Fibroblast of skin of back (primary cell): ENCODE measurements at places on chromosomes 3 and 15.

DNA sequence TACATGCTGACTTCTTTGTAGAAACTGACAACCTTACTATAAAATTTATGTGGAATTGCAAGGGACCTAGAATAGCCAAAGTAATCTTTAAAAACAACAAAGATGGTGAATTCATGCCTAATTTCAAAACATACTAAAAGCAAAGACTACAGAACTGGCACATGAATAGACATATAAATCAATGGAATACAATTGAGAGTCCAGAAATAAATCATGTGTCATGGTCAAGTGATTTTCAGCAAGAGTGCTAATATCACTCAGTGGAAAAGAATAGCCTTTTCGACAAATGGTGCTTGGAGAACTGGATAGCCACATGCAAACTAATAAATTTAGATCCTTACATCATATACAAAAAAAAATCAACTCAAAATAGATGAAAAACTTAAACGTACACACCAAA is 8.7 kb downstream of the IMPG2 start:
- no peak for DNase-seq

DNA sequence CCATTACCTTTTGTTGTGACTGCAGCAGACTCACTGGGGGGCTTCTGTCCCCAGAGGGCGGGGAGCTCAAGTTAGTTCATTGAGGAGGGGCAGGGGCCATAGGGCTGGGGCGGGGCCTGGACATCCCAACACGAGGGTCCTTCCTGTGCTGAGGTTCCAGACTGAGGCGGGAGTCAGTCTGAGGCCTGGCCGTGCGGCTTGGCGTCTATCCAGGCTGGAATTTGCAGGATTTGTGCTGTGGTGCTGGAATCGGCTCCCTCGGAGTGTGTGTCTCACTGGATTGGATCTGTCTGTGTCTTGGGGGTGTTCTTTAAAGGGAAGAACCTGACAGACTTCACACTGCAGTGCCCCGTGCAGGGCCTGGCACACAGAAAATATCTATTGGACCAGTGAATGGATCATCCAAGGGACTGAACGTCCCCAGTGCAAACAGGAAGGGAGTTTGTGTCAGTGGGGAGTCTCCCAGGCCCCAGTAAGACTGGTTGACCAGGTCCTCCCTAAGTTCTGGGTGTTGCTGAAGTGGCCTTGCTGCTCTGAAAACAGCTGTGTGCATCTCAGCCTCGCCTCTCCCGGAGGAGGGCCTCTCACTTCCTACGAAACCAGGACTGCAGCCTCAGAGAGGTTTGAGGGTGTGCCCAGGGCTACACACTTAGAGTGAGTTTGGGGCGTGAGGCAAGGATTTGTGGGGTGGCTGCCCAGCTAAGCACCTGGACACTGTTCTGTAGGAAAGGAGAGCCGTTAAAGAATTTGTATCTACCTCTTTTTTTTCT is 26.1 kb downstream of the GOLGA6L2 start:
- DNase-seq, result peak; percentile 21

DNA sequence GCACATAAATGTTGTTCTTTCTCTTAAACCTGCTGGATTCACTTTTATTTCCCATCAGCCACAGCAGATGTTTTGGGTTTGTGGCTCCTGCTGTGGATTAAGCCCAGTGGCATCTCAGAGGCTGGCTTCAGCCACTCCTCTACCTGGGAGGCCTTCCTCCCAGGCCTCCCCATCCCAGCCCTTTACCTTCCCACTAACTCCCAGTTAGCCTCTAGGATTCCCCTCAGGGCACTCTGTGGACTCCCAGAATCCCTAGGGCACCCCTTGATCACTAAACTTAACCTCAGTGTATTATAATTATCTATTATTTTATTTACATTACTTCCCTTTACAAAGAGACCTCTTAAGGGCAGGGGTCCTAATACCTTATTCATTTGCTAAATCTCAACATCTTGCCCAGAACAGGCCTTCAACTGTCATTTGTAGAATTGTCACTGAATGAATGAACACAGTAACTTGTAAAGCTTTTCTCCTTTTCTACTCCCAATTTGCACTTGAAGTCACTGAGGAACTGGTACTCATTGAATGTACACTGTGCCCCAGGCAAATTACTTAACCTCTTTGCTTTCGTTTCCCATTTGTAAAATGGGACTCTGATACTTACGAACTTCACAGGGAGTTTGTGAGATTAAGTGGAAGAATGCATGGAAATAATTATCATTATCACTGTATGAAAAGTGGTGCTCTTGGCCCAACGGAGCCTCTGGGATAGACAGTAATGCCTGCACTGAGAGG is 8.3 kb downstream of the CCDC13 start:
- no peak for DNase-seq

DNA sequence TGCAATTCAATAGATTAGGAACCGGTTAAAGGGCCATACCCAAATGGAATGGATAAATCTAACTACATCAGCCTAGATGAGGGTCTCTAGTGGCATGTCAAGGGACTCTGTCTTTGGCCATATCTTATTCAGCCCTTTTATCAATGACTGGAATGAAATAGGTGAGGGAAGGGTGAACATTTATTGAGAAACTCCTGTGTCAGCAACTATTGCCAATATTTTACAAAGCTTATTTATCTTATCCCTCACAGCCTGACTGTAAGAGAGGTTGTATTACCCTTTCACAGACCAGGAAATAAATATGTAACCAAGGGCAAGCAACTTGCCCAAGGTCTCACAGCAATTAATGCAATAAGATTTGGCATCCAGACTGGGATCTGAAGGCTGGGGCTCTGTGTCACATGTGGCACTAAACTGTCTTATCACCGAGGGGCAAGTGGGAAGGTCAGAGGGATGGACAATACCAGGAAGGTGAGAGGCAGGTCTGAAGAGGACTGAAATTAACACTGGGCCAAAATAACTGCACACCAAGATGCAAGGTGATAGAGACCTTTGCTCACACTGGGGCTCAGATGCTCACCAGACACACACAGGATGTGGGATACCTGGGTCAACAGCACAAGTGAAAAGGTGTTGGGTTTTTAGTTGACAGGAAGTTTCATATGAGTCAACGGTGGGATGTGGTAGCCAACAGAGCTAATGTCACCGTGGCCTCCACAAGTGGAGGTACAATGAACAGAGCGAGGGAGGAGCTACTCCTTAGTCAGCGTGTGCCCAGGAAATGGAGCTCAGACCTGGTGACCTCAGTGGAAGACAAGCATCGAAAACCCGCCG is 261.3 kb downstream of the RPLP1 start:
- no peak for DNase-seq

- DNase-seq, result no peak
These were observed 702.6 kb upstream of the ROBO1 start for GRCh38 chr3:80470433-80470832.

DNA sequence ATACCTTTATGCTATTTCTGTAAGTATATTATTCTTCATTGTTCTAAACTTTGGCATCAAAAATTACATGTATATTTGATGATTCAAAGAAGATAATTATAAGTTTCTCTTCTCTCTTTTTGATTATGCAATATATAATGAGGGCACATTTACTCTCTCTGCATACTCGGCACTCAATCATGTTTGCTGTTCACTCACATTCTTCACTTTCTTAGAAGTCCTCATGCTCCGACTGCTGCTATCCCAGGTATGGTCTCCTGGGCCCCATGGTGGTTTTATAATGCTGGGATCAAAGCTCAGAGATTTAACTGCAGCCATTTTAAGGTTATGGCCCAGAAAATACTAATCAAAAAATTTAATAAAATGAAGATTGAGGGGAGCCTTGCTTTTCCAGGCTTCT is 529.7 kb upstream of the IL12A start:
- no peak for DNase-seq

- DNase-seq, result no peak
These were observed 60.9 kb downstream of the SLC9C1 start for GRCh38 chr3:112233083-112233482.

GRCh38 chr3:194283221-194284006 is 67.7 kb downstream of the CPN2 start:
- DNase-seq, result no peak

GRCh38 chr15:44289259-44289790 is 806 bp downstream of the GOLM2 start:
- DNase-seq, result peak; percentile 5

DNA sequence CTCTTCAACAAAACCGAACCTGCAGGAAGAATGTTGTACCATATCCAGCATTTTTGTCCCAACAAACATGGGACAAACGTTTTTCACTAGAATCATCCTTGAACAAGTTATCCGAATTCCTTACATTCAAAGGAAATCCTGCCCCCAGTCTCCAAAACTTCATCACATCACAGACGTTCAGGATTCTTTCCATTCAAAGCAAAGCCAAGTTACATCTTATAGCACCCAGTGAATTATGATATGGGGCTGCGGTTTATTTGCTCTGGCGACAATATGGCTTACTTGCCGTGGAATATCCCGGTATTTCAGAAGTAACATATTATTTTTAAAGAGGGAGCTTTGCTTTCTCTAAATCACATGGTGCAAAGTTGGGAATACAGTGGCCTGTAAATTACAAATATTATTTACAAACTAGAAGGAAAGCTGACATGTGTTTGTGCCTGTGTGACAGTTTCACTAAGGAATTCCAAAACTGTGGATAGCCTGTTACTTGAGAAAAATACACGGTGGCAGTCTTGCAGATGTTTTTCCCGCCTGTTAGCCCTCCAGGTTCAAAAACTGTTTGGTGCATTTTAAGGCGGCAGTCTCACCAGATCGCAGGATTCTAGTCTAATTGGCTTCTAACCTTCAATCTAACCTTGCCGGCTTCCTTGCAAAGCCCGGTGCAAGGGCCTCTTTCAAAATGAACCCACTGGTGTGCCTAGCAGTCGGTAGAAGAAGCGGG is 736 bp upstream of the MBNL1 start:
- peak; percentile 83 for DNase-seq

DNA sequence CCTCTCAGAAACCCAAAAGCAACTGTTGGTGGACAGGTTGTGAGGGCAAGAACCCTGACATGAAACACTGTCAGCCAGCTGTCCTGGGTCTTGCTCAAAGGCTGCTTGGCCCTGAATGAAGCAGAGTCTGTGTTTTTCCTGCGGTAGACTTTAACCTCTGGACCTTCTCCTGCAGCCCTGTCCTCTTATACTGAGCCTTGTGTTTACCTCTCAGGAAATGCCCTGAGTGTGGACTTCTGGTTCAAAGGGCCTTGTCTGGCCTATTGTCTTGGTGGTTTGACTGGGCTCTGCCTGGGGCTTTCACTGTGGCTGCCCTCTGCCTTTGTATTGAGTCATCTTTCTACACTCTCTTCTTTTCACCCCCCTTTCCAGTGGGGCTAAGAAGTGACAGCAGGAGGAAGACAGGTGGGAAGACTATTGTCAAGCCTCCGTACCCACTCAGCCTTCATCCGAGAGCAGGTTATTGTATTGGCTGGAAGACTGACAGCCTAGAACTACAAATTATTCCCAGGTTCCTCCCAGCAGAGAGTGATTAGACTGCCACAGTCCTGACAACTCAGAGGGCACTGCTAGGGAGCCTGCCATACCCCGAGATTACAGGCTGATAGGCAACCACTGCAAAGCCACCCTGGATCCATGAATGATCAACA is 3.5 kb downstream of the SEC13 start:
- DNase-seq, result no peak

- peak; percentile 87 for DNase-seq
These were observed 38.1 kb downstream of the SRGAP3 start for GRCh38 chr3:9211155-9211950.

GRCh38 chr15:86644339-86644738 is 564.7 kb downstream of the AGBL1 start:
- DNase-seq, result no peak

DNA sequence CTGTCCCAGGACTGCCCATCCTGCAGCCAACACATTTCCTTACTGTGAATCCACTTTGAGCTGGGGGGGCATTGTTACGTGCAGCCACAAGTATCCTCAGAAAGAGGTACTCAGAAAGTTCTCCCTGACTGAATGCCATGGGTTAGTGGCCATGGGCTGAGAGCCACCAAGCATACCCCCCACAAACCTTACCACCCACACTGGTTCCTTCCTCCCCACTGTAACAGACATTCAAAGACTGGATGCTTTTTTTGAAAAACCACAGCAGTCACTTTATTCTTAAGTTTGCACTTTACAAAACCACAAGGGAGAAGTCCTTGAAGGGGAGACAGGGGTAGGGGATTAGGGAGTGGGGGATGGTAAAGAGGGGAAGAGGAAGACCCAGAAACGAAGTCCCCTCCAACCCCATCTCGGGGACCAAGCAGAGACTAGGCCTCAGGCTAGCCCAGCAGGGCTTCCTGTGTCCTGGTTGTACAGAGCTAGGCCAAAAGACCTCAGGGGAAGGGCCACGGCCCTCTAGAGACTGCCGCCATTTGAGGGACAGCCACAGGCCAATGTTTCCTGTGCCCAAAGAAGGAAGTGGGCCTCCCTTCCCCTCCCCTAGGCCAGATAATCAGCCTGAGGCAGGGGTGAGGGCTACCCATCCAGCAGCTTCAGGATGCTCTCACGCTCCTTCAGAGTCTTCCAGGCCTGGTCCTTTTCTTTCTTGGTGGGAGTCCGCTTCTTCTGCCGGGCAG is 10.1 kb upstream of the CAMK1 start:
- no peak for DNase-seq

DNA sequence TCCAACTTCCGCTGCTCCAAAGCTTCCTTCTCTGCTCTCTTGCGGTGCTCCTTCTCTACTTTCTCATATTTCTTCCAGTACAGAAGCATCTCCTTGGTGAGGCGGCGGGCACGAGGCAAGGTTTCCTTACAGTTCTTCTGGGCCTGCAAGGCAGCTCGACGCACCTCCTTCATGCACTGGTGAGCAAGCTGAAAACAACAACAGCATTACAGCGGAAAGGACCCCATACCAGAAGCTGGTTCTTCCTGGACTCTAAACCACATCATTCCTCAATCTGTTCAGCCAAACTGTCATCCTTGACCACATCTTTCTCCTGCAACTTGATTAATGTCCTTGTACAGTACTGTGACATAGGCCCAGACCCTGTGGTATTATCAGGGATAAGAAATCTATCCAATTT is 36.4 kb downstream of the INO80 start:
- no peak for DNase-seq

DNA sequence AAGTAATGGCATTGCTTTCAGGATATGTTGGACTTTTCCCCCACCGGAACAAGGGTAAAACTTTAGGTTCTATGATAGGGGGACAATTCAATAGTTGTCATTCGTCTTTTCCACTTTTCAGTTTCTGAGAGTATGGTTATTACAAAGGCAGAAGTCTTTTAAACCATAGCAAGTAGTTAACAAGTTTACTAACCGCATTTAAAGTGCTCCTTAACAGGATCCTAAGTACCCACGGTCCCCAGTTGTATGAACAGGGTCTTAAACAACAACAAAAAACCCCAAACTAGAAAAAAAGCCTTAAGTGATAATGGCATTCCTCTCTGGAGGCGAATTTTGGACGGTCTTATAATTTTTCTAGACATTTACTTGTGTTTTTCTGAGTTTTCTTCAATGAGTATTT is 831 bp downstream of the IFT57 start:
- DNase-seq, result no peak

GRCh38 chr3:189394599-189395121 is 222.9 kb downstream of the TPRG1 start:
- no peak for DNase-seq

DNA sequence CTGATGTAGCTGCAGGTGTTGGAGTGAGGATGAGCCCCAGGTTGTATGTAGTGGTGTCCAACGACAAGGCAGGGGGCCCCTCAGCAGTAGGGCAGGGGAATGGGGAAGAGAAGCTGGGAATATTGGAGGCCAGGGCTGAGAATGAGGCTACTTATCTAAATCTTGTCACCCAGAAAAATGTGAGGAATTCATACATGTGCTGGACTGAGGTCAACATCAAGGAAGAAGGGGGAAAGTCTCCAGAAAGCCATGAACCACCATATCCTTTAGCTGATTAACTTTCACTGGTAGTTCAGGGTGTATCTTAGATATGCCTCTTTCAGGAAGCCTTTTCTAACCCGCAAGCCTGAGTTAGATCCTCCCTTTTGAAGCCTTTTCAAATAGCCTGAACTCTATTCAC is 22.6 kb upstream of the FSTL1 start:
- DNase-seq, result peak; percentile 67
